Activated T-cell treated with anti-CD3 and anti-CD28 coated beads for 48 hours (primary cell): ENCODE measurements at places on chromosomes 13 and 19.

DNA sequence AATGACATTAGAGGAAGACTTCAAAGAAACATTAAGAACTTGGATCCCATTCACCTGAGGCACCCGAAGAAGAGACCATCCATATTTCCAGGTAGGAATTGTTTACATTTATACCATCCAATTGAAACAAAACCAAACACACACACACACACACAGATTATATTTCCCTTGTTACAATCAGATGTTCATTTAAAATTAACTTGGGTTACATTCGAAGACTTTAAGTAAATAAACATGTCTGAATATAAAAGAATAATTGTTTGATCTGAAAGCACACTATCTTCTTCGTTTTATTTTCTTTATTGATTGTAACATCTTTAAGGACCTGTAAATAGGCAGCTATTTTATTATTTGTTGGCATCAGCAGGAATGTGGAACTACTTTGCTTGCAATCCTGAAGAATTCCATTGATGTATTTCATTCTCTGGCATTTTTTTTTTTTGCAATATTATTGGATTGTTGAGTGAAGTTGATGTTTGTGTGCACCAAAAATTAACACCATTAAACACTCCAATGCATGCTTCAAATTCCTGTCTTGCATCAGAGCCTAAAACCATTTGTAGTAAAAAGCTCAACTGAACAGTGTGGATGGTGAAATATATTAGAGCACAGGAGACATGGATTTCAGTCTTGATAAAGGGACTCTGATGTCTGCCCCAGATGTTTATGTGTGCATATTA lies 85.3 kb upstream of the FRY start:
- DNase-seq, result no peak

DNA sequence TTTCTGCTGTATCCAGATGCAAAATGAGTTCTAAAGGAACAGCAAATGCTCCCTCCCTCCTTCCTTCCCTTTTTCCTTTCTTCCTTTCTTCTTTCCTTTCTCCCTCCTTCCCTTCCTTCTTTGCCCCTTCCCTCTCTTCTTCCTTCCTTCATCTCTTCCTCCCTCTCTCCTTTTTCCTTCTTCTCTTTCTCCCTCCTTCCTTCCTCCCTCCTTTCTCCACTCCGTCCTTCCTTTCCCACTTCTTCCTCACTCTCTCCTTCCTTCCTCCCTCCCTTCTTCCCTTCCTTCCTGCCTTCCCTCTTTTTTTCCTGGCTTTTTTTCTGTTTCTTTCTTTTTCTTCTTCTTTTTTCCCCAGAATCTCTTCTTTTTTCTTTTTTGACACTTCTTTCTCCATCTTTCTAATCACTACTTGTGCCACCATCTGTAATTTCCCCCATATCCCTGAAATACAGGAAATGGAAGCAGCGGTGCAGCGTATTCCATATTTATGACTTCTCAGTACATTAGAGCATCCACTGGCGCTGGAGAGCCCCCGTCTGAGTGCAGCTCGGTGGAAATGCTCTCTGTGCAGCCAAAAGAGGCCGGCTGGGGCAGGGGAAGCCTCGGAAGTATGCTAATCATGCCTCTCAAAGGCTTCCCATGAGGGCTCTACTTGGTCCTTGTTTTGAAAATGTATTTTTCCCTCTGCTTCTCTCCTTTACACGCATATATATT lies 275.6 kb downstream of the TSHZ3 start:
- DNase-seq, result no peak

GRCh38 chr13:90276216-90276615 lies 1071.3 kb upstream of the MIR17HG start:
- DNase-seq, result no peak

- DNase-seq, result no peak
Observed at GRCh38 chr13:48398450-48399095, 14.3 kb downstream of the LPAR6 start.

- no peak for DNase-seq
Observed at GRCh38 chr13:49348751-49349150, 95.1 kb downstream of the CAB39L start.
